ENCODE measurements at places on chromosomes 16 and 17.

- no peak for DNase-seq
Measured at GRCh38 chr17:79600681-79601131, 10.1 kb downstream of the RBFOX3 start.

GRCh38 chr17:2222901-2223616, 80.5 kb downstream of the SMG6 start:
- peak; percentile 87 for DNase-seq

GRCh38 chr16:31130336-31130891, 5.1 kb downstream of the PRSS8 start:
- DNase-seq, result no peak

- peak; percentile 15 for DNase-seq
Measured at GRCh38 chr17:34269969-34270368, at the start of gene CCL7. TSS of gene CCL7 (plus strand) at chr17:34270221. CDS start at chr17:34270291, 70 bp downstream.

DNA sequence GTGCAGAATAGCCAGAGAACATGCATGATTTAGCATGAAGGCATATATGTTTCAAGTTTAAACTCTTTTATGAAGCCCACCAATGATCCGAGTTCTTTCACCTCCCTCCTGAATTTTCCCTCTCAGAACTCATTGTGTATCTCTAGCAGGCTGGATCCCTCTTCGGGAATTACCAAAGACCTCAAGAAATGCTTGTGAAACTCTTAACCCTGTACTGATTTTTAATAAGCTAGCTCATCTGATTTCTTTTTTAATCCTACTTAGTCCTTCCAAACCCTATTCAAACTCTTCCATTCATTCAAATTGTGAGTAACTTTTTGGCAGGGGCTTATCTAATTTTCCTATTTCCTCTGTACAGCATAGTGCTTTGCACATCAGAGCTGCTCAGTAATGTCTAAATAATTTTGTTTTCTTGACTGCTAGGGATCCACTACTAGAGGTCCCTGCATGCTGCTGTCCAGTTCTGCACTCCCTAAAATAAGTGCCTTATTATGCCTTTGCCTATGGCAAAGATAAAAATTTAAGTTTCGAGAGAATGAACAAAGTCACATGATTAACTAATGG, 723.8 kb downstream of the CDH11 start:
- no peak for DNase-seq

GRCh38 chr16:84751947-84752346, 52.1 kb downstream of the USP10 start:
- DNase-seq, result no peak

- peak; percentile 72 for DNase-seq
Measured at GRCh38 chr17:28925912-28926365, 23.1 kb upstream of the DHRS13 start.

- no peak for DNase-seq
Measured at GRCh38 chr17:59601130-59601529, 18.6 kb upstream of the CLTC start.
